ENCODE measurements at places on chromosomes 1 and 21.
A peak's percentile ranks its signal among the peaks of the same experiment; 100 is the strongest.

- DNase-seq = no peak
Observed at GRCh38 chr1:47921935-47922415, 75.2 kb downstream of the TRABD2B start.

DNA sequence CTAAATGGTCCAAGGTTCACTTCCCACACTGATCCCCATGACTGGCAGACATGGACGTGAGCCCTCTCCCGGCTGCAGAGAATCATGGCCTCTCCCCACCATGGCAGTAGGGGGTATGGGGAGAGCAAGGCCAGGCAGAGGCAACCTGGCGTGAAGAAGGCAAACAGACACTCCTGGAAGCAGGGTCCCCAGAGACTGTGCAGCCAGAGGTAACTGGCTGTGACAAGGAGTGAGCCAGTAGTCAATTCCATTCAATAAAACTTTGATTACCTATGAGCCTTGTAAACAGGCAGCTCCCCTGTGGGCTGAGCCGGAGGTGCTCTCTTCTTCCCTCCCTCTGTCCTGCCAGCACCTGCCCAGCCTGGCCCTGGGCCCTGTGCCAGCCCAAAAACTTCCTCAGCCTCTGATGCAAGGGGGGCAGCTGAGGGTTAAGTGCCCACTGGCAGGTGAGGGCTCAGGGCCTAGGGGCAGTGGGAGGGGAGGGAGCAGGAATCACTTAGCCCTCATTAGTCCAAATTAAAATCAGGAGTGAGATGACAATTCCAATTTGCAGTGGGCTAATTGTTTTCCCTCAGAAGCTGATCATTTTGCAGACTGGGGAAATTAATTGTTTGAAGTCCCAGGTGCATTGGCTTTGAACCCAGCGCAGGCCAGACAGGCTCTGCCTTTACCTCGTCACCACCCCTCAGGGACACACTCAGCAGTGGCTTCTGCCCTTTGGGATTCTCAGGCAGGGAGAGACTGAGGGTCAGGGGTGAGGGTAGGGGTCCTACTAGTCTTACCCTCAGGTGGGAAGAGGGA, 35.6 kb downstream of the LRRN2 start:
- DNase-seq = peak; percentile 81

- DNase-seq = no peak
Observed at GRCh38 chr1:221039616-221040015, 160.4 kb downstream of the HLX start.

DNA sequence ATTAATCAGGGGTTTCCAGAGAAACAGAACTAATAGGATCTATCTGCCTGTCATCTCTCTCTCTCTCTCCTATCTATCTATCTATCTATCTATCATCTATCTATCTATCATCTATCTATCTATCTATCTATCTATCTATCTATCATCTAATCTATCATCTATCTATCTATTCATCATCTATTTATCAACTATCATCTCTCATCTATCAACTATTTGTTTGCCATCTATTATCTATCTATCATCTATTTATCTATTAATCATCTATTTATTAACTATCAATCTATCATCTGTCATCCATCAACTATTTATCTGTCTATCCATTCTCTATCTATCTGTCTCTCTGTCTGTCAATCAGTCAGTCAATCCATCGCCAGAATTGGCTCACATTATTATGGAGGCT, 70.0 kb upstream of the MRPS6 start:
- no peak for DNase-seq

- DNase-seq = no peak
Observed at GRCh38 chr1:22096036-22096435, 43.5 kb downstream of the CDC42 start.

DNA sequence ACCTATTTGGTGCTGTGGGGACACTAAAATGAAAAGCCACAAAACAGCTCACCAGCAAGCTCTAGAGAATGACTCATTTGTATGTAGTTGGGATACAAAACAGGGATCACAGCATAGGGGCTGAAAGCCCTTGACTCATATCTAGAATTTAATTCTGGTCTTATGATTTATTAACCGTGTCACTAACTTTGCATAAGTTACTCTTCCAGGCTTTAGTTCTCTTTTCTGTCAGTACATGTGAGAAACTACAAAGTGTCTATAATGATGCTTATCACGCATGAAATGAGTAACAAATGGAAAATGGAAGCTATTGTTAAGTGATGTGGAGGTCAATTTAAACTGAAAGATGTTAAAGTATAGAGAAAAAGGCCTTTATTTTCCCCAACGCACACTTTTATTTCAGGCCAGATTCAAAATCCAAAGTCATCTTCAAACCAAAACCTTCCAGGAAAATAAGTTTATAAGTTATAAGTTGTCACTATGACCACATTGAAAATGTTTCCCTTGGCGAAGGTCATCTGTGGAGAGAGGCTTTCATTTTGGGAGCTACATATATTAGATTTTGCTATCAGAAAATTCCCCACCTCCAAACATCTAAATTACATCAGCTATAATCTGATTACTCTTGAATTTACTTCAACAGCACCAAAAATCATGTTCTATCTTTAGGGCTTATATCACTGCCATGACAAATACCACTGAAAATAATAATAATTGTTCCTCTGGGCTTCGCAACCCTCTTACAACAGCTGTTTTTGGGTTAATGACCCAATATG, 430.5 kb downstream of the MRPL39 start:
- no peak for DNase-seq

GRCh38 chr1:53946252-53947171, at the start of gene LRRC42:
Gene LRRC42, plus strand, starts transcription at chr1:53946350. Its CDS starts 5,650 bp downstream, at chr1:53952000.
- DNase-seq = no peak

DNA sequence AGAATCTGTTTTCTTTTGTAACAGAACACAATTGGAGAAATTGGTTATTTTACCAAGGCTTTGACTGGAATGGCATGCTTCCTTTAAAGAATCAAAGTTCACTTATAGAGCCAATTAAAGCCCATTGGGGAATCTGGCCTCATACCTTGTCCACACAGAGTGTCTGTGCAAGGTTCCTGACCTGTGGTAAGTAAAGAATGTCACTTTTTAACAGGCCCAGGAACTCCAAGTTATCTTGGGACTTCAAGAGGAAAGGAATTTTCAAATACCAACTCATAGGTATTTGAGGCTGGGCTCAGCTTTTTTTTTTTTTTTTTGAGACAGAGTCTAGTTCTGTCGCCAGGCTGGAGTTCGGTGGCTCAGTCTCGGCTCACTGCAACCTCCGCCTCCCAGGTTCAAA, 2.3 kb upstream of the CATSPERE start:
- DNase-seq = no peak

- no peak for DNase-seq
Observed at GRCh38 chr1:24289937-24290595, 29.1 kb upstream of the GRHL3 start.

DNA sequence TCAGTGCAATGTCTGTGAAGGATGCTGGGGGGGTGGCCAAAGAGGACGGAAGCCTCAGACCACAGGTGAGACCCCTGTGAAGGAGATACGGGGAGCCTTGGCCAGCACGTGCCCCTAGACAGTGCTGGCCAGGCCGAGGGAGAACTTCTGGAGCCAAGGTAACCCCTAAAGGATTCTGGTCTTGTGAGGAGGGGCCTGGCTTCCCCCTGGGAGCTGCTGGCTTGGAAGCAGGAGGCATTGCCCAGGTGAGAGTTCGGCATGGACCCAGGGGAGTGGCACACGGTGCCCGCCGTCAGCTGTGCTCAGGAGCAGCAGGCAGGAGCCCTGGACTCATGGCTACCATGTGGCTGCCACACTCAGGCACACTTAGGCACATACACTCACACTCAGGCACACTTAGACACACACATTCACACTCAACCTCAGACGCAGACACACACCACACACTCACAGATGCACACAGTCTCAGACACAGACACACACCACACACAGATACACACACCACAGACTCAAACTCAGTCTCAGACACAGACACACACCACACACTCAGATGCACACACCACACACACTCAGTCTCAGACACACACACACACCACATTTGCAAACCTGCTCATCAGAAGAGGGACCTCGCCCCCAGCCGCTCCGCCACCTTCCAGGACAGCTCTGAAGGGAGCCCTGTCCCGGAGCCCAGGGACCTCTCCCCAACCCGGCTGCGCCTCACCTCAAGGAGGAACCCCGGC, 1.1 kb upstream of the COL6A2 start:
- DNase-seq = no peak

- DNase-seq = no peak
Observed at GRCh38 chr1:13754510-13755103, 54.6 kb downstream of the PRDM2 start.

DNA sequence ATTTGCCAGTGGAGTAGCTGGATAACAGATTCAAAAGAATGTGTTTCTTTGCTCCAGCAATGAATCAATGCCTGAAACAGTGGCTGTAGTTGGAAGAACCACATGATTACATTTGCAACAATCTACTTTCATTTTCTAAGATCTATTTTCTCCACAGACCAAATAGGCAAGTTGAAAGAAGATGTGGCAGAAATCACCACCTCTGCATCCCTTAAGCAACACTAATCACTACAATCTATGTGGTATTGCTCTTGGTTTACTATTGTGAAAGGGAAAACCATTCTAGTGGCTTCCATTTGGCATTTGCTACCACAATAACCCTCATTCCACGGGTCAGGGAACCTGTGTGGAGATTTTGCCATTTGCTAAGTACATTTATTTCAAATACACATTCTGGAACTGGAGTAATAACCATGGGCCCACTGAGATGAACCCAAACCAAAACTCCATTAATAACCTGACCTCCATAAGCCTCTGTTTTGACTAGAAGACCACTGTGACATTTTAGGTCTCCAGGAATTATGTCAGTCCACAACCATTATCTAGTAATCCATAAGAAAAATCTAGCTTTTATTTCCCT, 66.3 kb downstream of the C1orf185 start:
- DNase-seq = no peak

DNA sequence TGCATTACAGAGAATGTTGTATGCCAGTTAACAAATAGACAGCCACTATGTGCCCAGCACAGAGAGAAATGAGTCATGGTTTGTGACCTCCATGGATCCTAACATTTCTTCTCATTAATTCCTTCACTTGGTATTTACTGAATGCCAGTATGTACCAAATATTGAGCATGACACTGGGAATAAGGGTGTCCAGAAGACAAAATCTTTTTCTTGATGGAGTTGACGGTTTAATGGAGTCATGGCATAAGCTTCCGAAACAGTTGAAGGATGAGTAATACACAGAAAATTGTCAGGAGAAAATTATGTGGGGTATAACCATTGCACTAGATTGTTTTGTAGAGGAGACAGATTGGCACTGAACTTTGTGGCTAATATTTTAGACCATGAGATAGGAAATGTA, 36.9 kb downstream of the PTGFR start:
- no peak for DNase-seq

GRCh38 chr1:232471250-232471649, 158.7 kb downstream of the SIPA1L2 start:
- no peak for DNase-seq

DNA sequence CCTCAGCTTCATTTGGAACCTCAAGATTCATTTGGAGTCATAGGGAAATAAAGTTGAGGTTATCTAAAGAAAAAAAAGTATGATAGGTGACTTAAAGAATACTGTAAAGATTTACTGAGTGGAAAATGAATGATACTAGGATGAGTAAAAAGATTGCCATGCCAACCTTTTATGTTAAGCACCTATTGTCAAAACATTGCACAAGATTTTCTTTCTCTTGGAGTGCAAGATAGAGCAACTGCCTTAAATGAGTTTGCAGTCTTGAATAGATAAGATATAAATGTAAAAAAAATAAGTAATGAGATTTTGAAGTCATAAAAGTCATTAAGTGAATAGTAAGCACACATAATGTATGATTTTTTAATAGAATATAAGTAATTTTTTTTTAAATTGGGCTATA, 5.1 kb upstream of the ANGPTL1 start:
- no peak for DNase-seq

DNA sequence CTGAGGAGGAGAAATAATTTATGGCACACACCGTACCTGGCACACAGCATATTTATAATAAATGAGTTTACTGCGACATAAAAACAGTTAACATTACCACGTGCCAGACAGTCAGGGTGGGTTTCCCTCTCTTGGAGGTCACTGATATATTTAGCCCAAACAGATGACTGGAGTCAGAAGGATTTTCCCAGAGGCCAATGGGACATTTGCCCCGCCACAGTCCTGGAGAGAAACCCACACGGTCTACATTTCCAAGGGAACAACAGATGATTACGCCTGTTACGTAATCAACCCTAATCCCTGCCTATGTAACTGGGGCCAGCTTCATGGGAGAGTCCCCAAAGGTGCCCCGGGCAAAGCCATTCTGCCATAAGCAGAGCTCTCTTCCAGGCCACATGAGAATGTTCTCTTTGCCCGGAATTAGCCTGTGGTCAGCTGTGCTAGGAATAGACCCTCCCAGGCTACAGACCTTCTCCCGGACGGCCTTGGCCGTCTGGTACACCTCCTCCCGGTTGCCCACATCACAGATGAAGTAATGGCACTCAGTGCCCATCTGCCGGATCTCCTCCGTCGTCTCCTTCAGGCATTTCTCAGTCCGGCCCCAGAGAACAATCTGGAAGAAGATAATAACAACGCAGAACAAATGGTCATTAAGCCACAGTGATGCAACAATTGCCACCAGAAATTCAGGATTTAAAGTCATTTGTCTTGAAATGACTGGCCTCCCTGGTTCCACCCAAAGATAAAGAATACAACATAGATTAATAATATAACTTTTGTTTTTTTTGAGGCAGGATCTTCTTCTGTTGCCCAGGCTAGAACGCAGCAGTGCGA, 37.7 kb downstream of the DHRS3 start:
- DNase-seq = no peak

- DNase-seq = no peak
Observed at GRCh38 chr21:46142582-46143473, 12.6 kb downstream of the FTCD start.

- DNase-seq = peak; percentile 64
Observed at GRCh38 chr1:15758953-15759661, 512 bp downstream of the FBLIM1 start.

DNA sequence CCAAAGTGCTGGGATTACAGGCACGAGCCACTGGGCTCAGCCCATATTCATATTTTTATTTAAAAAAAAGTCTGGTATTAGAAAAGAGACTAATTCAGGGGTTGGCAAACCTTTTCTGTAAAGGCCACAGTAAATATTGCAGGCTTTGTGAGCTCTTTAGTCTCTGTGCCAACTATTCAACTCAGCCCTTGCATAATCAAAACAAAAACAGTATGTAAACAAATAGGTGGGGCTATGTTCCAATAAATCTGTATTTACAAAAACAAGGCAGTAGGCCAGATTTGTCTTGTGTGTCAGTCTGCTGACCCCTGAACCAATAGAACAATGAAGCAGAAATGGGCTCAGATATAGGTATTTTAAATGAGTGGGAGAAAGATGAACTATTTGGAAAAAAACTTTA, 49.3 kb downstream of the CDC42BPA start:
- DNase-seq = no peak

DNA sequence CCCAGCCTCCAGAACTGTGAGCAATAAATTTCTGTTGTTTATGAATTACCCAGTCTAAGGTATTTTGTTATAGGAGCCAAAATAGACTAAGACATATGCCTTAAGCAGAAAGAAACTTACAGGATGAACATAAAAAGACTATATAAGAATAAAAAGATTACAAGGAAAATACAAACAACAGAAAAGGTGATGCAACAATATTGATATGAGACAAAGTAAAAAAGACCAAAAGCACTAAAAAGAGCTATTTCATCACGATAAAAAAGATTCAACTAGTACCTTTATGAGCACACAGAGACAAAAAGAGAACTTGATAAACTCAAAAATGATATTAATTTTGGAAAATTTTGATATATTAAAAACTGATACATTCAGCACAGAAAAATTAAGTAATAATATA, 3.2 kb upstream of the SLC22A15 start:
- no peak for DNase-seq

Data from eye (tissue), 1 donor.